ENCODE measurements at places on chromosomes 16 and 17.

DNA sequence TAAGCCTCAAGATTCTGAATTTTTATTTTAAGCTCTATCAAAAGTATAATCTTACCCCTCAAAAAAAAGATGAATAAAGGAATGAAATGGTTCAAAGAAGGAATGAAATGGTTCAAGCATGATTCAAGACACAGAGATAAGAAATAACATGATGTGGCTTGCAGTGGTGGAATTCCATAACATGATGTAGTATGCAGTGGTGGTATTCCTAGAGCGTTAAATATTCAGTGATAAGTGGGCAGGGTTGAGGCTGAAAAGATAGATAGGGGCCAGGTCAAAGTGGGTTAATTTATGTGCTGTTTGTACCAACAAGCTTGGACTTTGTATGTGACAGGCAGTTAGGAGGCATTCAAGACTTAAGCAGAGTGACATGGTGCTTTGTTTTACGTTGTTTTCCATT lies 29.6 kb downstream of the TNRC6A start:
- DNase-seq, result no peak

DNA sequence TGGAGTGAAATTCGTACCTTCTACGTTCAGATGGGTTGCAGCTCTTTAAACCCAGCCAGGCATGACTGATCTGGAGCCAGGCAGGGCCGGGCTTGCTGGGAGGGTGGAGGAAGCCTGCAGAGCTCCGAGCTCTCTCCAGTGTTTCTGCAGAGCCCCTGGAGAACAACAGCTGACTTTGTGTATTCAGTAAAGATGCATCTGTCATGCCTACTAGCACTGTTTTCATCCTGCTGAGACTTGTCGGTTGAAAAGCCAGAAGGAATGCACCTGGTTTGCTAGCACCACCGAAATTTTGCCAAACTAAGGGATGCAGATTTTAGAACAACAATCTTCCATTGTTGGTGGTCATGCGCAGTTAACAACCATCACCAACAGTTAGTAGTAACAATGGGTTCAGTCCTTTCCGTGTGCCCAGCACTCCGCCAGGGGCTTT lies 22.4 kb upstream of the SCNN1B start:
- no peak for DNase-seq

- no peak for DNase-seq
Measured at GRCh38 chr16:6510261-6510660, 822.4 kb upstream of the RBFOX1 start.

DNA sequence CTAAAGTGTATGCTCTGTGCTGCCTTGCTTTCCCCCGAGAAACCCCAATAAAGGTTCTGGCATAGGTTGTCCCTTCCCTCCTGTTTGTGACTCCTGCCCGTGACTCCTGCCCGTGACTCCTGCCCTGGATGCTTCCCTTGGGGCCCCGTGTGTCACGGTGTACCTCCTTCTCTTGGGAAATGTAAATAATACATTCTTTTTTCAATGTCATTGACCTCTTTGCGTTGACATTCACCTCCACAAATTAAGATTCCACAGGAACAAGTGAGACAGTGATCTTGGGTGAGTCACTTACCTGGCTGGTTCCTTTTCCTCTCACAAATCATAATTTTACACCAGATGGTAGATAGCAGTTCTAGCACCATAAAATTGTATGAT lies 632 bp downstream of the CCL15 start:
- no peak for DNase-seq

DNA sequence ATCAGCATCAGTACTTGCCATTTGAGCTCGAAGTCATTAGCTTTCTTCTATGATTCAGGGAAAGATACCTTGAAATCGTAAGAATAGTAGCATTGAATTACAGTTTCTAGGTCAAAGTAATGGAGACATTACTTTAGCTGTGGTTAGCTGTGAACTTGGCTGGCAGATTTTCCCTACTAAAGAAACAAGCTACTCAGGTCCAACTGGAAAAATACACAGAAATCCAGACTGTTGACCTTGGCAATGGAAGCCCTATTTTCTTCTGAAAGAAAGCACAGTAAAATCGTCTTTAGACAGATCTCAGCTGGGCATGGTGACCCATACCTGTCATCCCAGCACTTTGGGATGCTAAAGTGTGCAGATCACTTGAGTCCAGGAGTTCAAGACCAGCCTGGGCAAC lies 13.4 kb upstream of the DNAJA2 start:
- DNase-seq, result no peak

DNA sequence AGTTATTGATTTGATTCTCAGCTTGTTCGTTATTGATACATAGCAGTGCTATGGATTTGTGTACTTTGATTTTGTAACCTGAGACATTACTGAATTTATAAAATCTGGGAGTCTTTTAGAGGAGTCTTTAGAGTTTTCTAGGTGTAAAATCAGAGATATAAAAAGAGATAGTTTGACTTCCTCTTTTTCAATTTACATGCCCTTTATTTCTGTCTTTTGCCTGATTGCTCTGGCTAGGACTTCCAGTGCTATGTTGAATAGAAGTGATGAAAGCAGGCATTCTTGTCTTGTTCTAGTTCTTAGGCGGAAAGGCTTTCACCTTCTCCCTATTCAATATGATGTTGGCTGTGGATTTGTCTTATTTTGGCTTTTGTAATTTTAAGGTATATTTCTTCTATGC lies 106.2 kb downstream of the PHKB start:
- DNase-seq, result no peak

DNA sequence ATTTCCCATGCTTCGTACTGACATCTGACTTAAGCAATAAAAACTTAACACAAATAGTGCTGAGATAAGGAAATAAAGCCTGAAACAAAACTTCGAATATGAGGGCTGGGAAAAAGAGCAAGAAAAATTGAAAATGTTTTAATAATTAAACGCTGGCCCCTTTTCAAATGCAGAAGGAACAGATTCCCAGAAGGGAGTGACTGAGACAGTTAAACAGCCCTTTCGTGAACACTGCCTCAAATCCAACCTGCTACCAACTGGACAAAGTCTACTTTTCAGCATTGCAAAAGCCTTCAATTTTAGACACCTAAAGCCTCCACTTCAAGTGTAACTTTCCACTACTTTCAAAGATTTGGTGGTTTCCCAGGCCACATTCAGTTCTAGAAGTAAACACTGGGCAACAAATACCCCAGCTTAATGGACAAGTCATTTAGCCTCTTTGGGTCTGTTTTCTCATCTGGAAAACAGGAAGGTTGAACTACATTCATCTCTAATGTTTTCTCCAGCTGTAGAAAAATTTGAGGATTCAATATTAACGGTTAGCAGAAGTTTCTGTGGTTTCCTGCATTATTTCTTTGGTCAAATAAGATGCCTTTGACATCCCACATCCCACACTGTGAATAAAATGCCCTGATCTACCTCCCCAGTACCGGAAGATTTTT lies 11.8 kb downstream of the RFFL start:
- DNase-seq, result no peak

GRCh38 chr16:1295465-1295864 lies 14.0 kb upstream of the UBE2I start:
- DNase-seq, result no peak

DNA sequence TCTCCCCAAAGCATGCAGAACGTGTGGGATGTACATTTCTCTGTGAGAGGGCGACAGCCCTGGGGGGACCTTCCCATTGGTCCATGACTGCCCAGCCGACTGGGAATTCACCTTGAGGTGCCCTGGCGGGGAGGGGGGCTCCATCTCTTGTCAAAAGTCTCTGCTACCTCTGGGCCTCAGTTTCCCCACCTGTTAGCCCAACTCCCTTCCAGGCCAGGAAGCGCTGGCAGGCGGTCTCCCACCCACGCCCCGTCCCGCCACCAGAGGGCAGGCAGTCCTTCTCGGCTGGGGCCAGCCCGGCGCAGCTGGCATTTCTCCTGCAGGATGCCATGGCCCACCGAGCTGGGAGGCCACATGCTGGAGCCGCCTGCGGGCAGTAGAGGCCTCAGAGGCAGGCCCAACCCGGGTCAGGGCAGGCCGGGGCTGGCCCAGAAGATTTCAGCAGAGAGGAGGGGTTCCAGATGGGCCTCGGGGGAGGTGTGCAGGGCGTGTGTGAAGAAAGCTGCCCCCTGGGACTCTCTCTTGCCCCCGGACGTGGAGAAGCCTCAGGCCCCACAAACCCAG lies 16.6 kb downstream of the CD7 start:
- peak; percentile 48 for DNase-seq

DNA sequence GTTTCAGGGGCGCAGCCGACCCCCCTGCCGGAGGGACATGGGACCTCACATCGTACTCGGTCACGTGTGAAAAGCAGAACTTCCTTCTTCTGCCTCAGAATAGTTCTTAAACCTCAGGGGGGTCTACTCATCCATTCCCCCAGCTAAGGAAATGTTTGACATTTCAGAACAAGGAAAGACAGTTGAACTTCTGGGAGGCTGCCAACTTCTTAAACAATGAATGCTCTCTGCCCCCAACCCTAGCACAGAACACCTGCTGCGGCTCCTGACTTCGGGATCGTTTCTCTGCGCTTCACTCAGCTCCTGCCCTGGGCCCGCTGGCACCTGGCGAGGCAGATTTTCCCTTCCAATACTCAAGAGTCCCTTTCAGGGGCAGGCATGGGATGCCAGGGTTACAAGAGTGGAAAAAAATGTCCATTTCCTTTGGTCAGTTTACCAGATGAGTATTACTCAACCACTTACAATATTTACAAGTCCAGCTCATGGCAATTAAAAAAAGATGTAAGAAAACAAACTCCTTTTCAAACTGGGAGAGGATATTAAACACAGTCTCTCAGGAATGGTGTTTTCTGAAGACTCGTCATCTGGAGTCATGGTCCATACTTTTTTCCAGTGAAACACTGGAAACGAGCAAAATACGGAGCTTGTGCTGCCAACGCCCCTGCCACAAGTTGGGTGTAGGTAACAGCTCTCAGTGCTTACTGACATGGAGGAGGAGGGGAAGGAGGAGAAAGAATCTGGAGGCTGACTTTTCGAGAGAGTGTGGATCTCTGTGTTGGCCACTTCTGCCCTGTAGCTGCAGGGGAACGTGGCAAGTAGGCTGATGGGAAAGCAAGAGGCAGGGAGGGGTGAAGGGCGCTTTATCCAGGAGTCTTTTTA lies 235.7 kb downstream of the NTN1 start:
- DNase-seq, result no peak

- no peak for DNase-seq
Measured at GRCh38 chr17:61379457-61380216, 20.0 kb upstream of the TBX2 start.

DNA sequence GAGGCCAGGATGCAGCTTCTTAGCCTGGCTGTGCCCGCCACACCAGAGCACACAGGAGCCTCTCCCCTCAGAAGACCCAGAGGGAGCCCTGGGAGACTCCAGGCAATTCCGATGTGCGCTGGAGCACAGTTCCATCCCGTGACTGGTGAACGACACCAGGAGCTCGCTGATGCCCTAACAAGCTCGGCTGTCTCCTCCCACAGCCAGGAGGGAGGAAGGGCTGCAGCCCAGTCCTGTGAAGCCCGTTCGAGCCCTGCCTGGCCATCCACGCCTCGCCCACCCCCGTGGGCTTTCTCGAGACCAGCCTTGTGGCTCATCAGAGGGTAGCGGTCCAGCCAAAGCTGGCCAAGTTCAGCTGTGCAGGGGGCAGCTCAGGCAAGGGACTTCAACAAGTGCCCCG lies 21.8 kb upstream of the RASD1 start:
- DNase-seq, result no peak

DNA sequence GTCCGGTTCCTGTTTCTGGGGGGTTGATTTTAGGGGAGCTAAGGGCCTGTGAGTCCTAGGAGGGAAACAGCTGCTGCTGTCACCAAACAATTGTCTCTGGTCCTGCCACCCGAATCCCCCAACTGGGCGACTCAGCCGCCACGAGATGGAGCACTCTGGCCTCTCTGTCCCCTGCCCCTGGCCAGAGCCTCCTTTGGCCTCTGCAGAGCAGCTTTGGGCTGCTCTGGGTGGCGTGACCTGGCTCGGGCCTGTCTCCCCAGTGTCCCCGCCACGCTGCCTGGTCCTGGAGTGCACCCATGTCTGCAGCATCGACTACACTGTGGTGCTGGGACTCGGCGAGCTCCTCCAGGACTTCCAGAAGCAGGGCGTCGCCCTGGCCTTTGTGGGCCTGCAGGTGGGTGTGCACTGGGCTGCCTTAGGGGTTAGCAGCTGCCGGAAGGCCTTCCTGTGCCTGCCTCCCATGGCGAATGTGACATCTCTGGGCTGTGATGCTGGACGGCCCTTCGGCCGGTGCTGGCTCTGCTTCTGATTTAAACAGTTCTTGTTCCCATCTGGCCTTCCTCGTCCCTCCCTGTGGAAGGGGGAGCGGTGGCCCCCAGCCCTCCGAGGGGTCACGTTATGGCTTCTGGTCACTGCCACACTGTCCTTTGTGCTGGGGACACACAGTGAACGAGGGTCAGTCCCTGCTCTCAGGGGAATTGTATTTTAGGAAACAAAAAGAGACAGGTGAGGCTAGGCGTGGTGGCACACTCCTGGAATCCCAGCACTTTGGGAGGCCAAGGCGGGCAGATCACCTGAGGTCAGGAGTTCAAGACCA lies 11.6 kb upstream of the RNF213 start:
- DNase-seq, result no peak

GRCh38 chr17:4950075-4950745 lies 709 bp upstream of the ENO3 start:
- DNase-seq, result no peak

- DNase-seq, result no peak
Measured at GRCh38 chr17:49993423-49994060, 1.5 kb downstream of the DLX3 start.

DNA sequence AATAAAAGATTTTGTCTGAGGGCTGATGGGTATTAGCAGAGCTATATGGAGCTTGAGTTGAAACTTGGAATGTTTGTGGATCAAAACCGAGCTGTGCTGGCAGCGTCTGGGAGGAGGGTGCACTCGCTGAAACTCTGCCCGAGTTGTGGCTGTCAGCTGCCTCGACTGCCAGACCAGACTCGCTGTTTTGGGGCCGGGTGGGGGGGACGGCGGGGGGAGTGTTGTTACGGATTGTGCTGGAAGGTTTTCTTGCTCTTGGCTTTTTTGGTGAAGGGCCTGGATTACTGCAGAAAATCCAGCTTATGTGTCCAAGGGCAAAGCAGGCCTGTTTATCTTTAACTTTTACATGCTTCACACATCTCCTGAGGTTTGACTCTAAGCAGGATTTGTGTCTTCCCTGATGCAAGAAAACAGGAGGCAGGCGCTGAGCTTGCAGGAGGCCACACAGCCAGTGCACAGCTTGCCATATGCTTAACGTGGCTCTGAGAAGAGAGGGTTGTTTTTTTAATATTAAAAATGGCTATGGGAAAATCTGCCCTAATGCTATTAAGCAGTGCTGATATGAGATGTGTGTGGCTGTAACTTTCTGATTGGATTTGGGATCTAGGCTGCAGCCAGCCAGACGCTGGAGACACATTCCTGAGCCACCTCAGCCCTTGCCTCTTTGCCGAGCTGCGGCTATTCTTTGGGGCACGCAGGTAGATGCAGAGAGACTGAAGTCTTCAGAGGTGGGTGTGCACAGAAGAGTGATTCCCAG lies 20.5 kb upstream of the RPTOR start:
- DNase-seq, result no peak

GRCh38 chr16:74695450-74696422 lies 4.9 kb downstream of the MLKL start:
- DNase-seq, result peak; percentile 52

GRCh38 chr17:42678951-42679491 lies 2.2 kb upstream of the PLEKHH3 start:
- DNase-seq, result no peak

GRCh38 chr17:49875685-49876084 lies 27.8 kb upstream of the TAC4 start:
- DNase-seq, result no peak

GRCh38 chr17:29256735-29257466 lies 10.2 kb downstream of the CRYBA1 start:
- DNase-seq, result no peak
